ENCODE measurements at places on chromosomes 5 and 9. TPM values are rescaled to one million over a fixed set of nuclear protein-coding genes. Genes with fewer than 3 reads are reported as not detected.

DNA sequence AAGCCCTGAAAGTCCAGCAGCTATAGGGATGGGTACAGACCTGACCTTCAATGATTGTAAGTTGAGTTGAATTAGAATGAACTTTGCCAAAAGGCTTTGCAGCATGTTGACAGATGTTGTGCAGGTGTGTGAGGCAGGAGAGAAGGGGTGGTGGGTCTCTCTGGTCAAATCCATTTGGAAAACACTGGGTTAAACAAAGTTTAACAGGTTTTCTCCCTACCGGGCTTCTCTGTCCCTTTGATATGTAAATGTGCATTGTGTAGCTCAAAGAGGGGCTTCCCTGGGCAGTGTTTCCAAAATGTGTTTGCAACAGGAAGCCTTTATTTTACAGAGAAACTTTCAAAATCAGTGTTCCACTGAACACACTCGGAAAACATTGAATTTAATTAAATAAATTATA lies 72.1 kb upstream of the BRINP1 start:
- no peak overlapping the region for H3K4me3 ChIP-seq
- no peaks in the 10 kb centered on the region for H3K27me3 ChIP-seq
- H3K36me3 ChIP-seq = no peaks in the 10 kb centered on the region
- no peaks in the 10 kb centered on the region for H3K4me1 ChIP-seq
- no peak overlapping the region for H3K27ac ChIP-seq

DNA sequence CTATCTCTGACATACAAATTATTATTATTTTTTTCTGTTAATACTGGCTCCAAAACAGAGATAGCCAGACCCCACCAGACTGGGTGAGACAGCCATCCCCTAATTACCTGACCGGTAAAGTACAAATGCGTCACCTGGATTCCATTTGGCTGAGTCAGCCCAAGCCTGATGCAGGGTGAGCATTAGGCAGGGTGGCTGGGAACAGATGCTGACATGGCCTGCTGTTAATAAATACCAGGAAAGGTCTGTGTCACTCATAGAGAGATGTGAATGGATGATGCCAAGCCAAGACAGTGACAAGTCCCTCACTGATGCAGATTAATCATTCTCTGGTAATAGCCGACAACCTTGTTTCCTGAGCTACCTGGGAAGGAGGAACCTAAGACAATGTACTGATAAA lies 183.5 kb downstream of the TRIM32 start:
- no peak for DNase-seq
- H3K27ac ChIP-seq = no peak overlapping the region
- no peak overlapping the region for H3K4me3 ChIP-seq
- H3K4me1 ChIP-seq = no peaks in the 10 kb centered on the region

DNA sequence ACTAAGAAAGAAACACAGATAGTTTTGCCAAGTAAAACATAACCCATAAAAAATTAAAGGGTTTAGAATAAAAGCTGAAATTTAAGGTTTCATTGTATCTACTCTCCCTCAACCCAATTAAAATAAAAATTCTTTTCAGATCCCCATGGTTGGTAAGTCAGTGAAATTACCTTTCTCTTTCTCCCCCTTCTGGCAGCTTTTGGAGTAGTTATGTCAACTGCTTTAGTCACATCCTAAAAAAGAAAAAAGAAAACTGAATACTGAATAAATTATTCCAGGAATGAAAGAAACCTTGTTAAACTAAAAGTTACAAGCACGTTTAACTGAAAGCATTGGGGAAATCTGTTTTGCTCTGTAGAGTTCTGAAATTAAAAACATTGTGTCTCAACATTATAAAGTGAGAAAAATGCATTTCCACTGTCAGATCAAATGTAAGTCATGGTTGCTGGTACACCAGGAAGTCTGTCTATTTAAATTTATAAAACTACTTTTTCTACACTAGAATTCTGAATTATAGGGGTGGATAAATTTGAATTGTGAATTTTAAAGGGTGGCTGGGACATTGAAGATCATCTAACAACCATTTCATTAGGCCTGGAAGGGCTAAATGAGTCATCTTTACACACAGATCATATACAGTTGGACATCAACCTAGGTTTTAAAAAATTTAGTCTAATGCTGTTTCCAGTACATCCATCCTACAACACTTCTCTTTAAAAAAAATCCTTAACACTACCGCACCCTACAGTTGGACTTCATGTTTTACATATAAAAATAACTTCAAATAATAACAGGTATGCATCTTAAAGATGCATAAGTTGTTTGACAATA lies 24.7 kb downstream of the PSIP1 start:
- no peaks in the 10 kb centered on the region for H3K27me3 ChIP-seq
- H3K4me3 ChIP-seq = no peak overlapping the region
- peaks cover 57% of the 10 kb centered on the region for H3K36me3 ChIP-seq
- peaks cover 9% of the 10 kb centered on the region for H3K4me1 ChIP-seq
- peak overlapping the region; percentile 11 for H3K27ac ChIP-seq
- no peak for DNase-seq

GRCh38 chr9:78666818-78667414 lies 370.0 kb downstream of the PSAT1 start:
- H3K36me3 ChIP-seq = no peaks in the 10 kb centered on the region
- DNase-seq = no peak
- H3K4me1 ChIP-seq = no peaks in the 10 kb centered on the region
- no peak overlapping the region for H3K27ac ChIP-seq

- H3K27me3 ChIP-seq = no peaks in the 10 kb centered on the region
- H3K4me3 ChIP-seq = no peak overlapping the region
- peaks cover 3% of the 10 kb centered on the region for H3K4me1 ChIP-seq
- DNase-seq = no peak
- no peak overlapping the region for H3K27ac ChIP-seq
Observed at GRCh38 chr5:1332461-1333001, 12.4 kb downstream of the CLPTM1L start.

DNA sequence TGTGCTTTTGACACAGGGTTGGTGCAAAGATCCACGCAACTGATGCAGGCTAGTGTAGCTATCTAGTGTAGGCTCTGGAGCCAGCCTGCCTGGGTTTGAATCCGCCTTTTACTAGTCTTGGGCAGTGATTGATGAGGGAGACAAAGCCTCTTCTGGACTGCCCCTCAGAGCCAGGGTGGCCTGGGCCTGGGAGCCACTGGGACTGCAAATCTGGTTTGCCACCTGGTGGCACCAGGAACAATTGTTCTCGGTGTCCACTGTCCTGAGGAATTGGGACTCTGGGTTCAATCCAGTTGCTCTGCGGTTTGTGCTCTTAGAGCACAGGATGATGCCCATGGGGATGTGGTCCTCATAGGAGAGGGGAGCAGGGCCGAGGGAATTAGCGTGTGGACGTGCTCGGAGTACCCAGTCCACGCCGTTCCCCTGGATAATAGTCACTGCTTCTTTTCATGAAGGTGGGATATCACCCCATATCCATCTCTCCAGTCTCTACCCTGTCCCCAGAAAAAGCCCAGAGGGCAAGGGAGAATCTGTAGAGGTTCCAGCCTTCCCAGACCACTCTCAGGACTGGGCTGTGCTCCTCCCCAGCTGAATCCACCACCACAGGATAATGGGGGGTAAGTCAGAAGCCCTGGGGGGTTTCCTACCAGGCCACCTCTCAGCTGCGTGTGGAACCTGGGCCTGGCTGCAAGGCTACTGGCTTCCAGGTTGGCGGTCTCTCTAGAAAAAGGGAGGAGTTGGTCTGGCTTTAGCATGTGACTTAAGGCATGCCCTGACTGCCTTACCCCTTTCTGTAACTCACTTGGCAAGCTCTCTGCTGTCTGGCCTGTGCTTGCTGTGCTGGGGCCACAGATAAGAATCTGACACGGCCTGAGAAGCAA lies 1.9 kb downstream of the B4GALT7 start:
- no peak overlapping the region for H3K4me3 ChIP-seq
- no peaks in the 10 kb centered on the region for H3K27me3 ChIP-seq
- peaks cover 3% of the 10 kb centered on the region for H3K36me3 ChIP-seq
- no peak overlapping the region for H3K27ac ChIP-seq
- DNase-seq = no peak

ZNF366 gene
- total RNA-seq = not detected

DNA sequence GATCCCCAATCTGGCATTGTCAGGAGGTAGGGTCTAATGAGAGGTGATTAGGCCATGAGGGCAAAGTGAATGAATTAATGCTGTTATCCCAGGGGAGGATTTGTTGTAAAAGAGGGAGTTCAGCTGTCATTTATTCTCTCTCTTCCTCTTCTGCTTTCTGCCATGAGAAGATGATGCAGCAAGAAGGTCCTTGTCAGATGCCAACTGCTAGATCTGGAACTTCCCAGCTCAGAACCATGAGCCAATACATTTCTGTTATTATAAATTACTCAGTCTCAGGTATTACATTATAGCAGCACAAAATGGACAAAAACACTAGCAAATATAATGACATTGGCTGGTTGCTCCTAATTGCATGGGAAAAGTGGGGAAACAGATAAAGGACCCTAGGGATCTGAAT lies 15.6 kb upstream of the BICD2 start:
- no peaks in the 10 kb centered on the region for H3K4me1 ChIP-seq
- peaks cover 3% of the 10 kb centered on the region for H3K27me3 ChIP-seq
- H3K36me3 ChIP-seq = no peaks in the 10 kb centered on the region
- H3K27ac ChIP-seq = no peak overlapping the region
- no peak for DNase-seq
- no peak overlapping the region for H3K4me3 ChIP-seq

CD274 gene
- 7.0 TPM for total RNA-seq

GRCh38 chr5:113089653-113090335 lies 113.2 kb downstream of the DCP2 start:
- no peaks in the 10 kb centered on the region for H3K36me3 ChIP-seq
- H3K4me1 ChIP-seq = no peaks in the 10 kb centered on the region
- no peak for DNase-seq

GRCh38 chr9:130186839-130187522 lies 14.8 kb downstream of the NCS1 start:
- DNase-seq = no peak
- H3K4me3 ChIP-seq = no peak overlapping the region
- no peaks in the 10 kb centered on the region for H3K36me3 ChIP-seq
- H3K27me3 ChIP-seq = no peaks in the 10 kb centered on the region
- H3K4me1 ChIP-seq = no peaks in the 10 kb centered on the region

DNA sequence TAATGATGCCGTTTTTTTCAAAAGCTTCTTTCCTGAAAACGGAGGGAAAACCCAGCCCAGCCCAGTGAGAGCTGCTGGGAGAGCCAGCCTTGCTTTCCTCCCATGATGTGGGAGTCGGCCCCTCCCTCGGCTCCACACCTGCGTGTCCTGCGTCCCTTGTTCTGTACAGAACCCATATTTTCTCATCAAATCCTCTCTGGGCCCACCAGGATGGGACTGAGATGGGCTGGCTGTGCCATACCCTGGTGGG lies 8.9 kb downstream of the FLT4 start:
- no peak for DNase-seq
- H3K4me3 ChIP-seq = no peak overlapping the region
- H3K4me1 ChIP-seq = no peaks in the 10 kb centered on the region
- no peaks in the 10 kb centered on the region for H3K36me3 ChIP-seq
- no peak overlapping the region for H3K27ac ChIP-seq
- H3K27me3 ChIP-seq = no peaks in the 10 kb centered on the region

- no peak for DNase-seq
- H3K36me3 ChIP-seq = no peaks in the 10 kb centered on the region
- no peaks in the 10 kb centered on the region for H3K4me1 ChIP-seq
- H3K27me3 ChIP-seq = no peaks in the 10 kb centered on the region
- H3K27ac ChIP-seq = no peak overlapping the region
Observed at GRCh38 chr9:112665347-112665746, 52.6 kb downstream of the INIP start.

DNA sequence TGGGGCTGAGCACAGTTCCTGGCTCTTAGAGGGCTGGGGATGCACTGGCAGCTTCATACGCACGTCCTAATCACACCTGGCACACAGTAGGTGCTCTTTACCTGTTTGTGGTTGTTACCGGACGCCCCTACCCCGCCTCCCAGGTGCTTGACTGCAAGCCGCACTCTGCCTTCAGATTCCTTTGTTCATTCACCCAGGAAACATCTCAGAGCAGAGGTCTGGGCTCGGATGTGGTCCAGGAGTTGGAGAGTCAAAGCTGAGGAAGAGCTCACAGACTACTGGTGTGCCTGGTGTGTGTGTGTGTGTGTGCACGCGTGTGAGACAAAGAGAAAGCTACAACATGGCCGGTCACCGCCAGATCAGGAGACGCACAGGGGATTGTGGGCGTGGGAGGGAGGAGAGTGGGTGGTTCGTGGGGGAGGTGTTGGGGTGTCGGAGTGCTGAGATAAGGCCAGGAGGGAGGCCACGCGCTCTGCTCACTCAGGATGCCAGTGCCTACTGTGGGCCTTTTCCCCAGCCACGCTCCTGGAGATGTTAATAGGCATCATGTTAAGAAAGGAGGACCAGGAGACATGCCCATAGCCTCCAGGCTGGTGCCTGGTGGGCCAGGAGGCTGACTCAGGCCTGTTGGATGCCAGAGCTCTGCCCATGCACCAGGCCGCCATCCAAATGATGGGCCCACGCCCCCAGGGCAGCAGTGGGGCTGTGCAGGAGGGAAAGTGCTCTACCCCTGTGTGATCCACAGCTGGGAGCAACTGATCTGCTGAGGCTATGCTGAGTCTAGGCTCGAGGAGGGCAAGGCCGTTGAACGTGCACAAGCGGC lies 39.9 kb downstream of the CRB2 start:
- DNase-seq = no peak
- no peak overlapping the region for H3K4me3 ChIP-seq
- H3K27ac ChIP-seq = no peak overlapping the region
- H3K36me3 ChIP-seq = no peaks in the 10 kb centered on the region
- H3K4me1 ChIP-seq = no peaks in the 10 kb centered on the region

GRCh38 chr5:156251076-156251475 lies 75.9 kb upstream of the SGCD start:
- DNase-seq = no peak
- H3K27me3 ChIP-seq = no peaks in the 10 kb centered on the region
- no peaks in the 10 kb centered on the region for H3K4me1 ChIP-seq

CDKN2B-AS1 gene
- total RNA-seq = 0.99 TPM

DNA sequence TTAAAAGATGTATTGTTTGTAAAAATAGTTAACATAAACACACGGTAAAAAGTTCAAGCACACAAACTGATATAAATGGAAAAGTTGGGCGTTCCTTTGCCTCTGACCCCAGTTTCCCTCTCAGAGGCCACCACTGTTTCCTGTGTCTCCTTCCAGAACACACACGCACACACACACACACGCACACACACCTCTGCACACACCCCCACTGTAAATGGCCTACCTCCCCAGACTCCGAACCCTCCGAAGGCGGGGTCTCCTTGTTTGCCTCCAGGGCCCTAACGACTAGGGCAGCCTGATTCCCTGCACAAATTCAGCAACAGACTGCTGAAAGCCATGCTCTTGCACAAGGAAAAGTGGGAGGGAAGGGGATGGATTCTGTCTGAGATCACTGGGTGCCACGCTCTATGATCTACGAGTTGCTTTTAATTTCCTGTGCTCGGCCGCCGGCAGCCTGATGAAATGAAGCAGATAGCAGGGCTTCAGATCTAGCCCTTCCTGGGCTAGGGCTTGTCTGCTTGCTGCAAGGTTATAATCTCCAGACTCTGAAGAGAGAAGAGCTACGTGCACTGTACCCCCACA lies 184.0 kb upstream of the IL12B start:
- no peak overlapping the region for H3K27ac ChIP-seq
- H3K27me3 ChIP-seq = peaks cover 1% of the 10 kb centered on the region
- no peak for DNase-seq
- no peaks in the 10 kb centered on the region for H3K36me3 ChIP-seq
- H3K4me1 ChIP-seq = peaks cover 5% of the 10 kb centered on the region

All from CD4-positive, CD25-positive, alpha-beta regulatory T cell (primary cell).